AG04450 (cell line): ENCODE measurements at places on chromosomes 16 and 17. TPM values are rescaled to one million over a fixed set of nuclear protein-coding genes. Genes with fewer than 3 reads are reported as not detected.

The EPOP gene
- polyA plus RNA-seq = 0.16 and 0.17 TPM in 2 replicates

- DNase-seq = no peak
These were observed 60.1 kb upstream of the NUDT7 start for GRCh38 chr16:77662246-77662645.

The DOC2A gene
- 0.22 and 0.46 TPM in 2 replicates for polyA plus RNA-seq

DNA sequence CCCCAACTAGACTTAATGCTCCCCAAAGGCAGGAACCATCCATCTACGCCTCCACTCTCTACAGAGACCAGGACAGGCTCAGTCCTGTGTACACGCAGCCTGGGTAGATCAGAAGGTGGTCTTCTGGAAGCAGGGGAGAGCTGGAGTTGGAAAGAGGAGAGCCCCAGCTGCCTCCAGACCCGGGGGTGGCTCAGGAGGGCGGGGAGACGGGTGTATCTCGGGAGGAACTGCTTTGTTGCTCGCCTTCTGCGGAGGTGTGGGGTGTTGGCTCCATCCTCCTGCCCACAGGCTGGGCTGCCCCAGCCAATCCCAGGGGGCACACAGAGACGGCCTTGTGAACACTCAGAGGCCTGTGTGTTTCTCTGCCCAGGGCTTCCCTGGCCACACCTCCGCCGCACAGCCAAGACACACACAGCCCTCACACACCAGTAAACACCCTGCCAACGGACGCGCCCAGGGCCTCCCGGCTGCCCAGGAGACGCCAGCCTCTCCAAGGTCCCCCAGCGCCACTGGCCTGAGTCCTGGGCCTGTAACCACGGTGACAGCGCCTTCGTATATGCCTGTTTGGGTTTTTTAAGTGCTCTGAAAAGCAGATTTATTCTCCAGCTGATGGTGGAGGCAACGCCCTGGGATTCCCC, 143.4 kb upstream of the CDC42EP4 start:
- no peak for DNase-seq

DNA sequence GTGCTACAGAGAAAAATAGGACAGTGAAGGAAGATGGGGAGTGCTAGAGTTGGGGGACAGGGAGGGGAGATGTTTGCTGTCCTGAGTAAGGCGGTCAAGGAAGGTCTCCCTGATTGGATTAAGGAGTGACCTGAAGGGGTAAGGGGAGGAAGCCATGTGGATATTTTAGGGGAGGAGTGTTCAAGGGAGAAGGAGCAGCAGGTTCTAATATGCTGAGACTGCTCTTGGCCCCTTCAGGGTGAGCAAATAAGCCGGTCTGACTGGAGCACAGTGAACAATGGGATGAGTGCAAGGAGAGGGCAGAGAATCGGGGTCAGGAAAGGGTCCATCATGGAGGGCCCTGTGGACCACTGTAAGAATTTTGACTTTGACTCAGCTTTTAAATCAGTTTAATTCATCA, 188.8 kb downstream of the IRX3 start:
- DNase-seq = no peak

DNA sequence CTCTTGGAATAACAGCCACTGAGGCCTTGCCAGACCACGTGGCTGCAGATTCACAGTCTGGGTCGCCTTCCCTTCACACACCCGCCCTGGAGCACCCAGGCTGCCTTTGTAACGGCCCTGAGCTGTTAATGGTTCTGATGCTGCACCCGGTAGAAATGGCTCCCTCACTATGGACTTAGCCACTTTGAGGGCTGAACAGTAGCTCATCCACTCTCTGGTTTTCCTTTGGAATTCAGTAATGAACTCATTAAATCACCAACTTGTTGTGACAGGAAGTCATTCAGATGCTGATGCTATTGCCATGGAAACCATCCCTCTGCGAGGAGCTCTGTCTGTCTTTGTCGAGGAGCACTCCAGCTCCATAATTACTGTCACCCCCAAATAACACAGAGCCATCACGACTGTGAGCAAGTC, 59.2 kb downstream of the CDK5R1 start:
- no peak for DNase-seq

DNA sequence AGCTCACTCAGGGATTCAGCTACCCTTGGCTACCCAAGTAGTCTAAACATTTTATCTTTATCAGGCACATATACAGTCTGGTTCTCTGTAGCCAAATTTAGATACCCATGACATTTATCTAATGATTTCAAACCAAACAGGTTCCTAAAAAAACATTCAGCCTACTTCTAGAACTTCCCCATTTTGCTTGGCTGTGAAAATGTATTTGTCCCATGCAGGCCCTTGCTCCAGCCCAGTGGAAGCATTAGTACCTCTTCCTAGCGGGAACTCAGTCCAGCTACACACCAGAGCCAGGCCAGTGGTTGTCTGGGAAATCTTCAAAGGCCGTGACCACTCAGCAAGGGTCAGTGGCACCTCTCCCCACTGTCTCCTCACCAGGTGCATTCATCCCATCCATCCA, 26.2 kb upstream of the NAGLU start:
- no peak for DNase-seq

- no peak for DNase-seq
These were observed 49.7 kb downstream of the ACSM1 start for GRCh38 chr16:20647736-20648135.

DNA sequence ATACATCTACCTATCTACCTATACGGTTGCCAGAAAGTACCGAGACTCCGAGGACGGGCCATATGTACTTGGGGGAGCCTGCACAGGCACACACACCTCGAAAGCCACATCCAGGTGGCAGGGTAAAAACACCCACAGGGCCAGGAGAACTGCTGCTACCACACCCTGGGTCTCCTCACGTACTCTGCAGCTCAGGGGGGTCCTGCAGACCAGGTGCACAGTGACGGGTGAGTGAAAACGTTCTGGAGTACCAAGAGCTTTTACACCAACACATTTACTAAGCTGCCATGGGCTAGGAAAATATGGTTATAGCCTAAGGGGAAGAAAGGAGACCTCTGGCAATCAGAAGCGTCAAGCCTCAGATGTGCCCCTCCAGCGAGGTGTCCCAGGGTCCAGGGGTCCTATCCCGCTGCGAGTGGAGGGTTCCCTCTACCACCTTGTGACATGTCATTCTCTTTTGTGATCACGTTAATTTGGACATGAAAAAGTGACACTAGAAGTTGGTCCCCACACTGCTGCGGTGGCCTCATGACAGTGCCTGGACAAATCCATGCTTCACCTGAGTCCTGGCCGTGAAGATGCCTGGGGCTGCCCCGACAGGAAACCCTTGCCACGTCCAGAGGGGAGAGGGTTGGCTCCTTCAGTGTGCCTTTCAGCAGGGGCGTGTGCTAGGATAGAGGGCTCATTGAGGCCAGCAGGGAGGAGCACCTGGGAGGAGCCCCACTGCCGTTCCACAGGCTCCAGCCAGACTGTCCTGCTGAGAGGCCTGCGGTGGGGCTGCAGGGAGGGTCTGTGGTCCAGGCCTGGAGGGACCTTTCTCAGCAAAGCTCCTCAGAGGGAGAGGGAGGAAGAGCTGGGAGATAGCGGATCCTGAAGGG, 1.8 kb downstream of the CANT1 start:
- DNase-seq = no peak

- DNase-seq = no peak
These were observed 90.2 kb downstream of the CDH8 start for GRCh38 chr16:61946019-61946418.

- no peak for DNase-seq
These were observed 12.3 kb downstream of the CANT1 start for GRCh38 chr17:78997231-78997741.

GRCh38 chr16:62921904-62922303, 885.7 kb upstream of the CDH8 start:
- no peak for DNase-seq
